ENCODE measurements at places on chromosomes 3 and 15.

GRCh38 chr3:5080779-5081550 lies 41.1 kb upstream of the ARL8B start:
- DNase-seq = no peak

DNA sequence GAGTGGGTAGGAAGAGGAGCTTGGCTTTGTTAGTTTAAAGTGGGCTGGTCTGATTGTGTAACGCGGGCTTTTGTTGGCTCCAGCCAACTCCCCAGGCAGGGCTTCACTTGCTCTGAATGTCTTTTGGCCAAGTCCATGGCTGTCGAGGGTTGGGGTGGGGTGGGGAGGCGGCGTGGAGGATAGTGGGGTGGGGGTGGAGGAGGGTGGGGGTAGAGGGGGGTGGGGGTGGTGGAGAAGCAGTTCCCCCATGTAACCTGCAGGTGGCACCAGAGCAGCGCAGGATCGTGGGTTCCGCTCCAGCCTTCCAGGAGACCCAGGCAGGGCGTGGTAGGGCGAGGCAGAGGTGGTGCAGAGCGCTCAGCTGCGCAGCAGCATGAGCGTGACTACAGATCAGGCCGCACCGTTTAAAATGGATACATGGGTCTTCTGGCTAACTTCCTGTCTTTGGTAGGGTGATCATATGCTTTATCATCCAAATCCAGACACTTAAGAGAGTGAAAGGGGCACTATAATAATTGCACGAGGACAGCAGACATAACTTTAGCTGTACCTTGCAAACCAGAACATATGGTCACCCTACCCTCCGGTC lies 28.3 kb downstream of the GOLGA6A start:
- peak; percentile 42 for DNase-seq

GRCh38 chr15:56715220-56715619 lies 18.1 kb downstream of the ZNF280D start:
- no peak for DNase-seq

DNA sequence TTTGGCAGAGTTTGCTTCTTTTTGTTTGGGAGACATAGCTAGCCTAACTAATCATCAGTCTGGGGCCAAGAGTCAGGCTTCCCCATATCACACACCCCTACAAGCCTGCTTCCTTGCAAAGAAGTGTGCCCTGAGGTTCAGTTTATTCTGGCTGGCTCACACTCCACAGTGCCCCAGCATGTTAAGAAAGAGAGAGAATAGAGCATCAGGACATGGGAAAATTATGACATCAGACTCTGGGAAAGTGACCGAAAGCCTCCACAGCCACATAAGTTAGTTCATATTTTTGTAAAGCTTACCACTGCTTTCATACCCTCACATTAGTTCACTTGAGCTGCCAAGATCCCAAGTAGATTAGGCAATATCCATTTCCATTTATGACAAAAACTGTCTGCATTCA lies 63.0 kb upstream of the CFAP161 start:
- no peak for DNase-seq

GRCh38 chr3:54176106-54176505 lies 53.8 kb downstream of the CACNA2D3 start:
- no peak for DNase-seq

DNA sequence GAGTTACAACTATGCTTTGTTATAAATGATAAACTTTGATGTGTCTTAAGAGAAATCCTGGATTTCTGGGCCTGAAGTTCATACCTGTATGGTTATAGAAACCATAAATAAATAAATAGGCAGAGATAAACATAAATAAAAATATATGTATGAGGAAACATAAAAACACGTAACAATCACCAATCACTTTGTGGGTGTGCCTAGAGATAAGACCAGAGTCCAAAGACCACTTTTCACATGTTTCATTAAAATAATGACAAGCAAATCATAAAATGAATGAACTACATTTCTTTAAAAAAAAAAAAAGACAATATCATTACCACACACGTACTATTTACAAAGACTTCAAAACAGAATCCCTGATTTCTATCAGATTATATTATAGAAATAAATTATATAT lies 14.1 kb downstream of the PIK3R4 start:
- DNase-seq = no peak

DNA sequence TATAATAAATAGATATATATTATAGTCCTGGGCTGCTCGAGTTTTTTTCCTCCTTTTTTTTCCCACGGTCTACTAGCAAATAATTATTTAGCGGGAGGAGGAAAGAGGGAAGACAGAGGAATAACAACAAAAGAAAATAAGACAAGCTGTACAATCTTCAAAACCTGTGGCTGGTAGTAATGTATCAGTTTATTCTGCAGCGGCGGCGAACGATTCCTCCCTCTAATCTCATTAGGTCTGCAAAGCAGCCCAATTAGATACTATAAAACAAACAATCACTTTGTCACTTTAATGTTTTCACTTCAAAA lies 390 bp upstream of the TLE3 start:
- no peak for DNase-seq

GRCh38 chr3:11764931-11765363 lies 81.7 kb downstream of the TAMM41 start:
- no peak for DNase-seq

DNA sequence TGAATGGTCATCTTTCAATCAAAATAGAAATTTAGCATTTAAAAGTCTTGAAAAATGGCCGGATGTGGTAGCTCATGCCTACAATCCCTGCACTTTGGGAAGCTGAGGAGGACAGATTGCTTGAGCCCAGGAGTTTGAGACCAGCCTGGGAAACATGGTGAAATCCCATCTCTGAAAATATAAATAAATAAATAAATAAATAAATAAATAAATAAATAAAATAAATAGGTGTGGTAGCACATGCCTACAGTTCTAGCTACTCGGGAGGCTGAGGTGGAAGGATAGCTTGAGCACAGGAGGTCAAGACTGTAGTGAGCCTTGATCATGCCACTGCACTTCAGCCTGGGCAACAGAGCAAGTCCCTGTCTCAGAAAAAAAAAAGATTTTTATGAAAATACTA lies 25.9 kb downstream of the SLC30A4 start:
- no peak for DNase-seq

GRCh38 chr3:127666676-127667075 lies 6.1 kb upstream of the ABTB1 start:
- no peak for DNase-seq

- DNase-seq = no peak
These were observed 78.9 kb downstream of the GTF2E1 start for GRCh38 chr3:120821426-120821825.

DNA sequence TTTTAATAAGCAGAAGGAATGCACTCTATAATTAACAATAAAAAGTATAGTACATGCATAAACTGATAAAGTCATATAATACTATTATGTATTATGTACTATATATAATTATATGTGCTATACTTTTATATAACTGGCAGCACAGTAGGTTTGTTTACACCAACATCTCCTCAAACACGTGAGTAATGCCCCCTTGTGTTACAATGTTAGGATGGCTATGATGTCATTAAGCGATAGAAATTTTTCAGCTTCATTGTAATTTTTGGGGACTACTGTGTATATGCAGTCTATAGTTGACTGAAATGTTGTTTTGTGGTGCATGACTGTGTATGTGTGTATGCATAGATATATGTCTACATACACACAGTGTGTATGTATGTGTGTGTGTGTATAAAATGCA lies 100.6 kb downstream of the SLMAP start:
- DNase-seq = no peak

GRCh38 chr15:85276921-85277320 lies 103.5 kb upstream of the AKAP13 start:
- DNase-seq = no peak

- DNase-seq = no peak
These were observed 123.2 kb upstream of the PLCL2 start for GRCh38 chr3:16761571-16761970.

DNA sequence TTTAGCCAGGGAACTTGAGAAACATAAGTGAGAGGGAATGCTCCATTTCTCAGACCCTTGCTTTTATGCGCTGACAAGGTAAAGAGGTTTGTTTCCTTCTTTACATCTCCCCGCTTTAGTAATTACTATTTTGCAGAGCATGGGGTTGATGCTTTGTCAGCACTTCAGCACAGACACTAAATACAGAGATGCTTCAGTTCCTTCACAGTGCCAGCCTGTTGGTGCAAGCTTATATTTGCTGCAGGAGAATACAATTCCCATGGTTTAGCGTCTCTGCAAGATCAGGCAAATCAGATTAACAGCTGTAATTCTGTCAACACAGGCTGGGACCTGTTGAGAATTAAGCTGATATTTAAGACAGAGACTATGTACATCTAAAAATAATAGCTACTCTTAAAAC lies 2.9 kb downstream of the FMN1 start:
- DNase-seq = no peak

- DNase-seq = peak; percentile 49
These were observed 115.5 kb downstream of the GADL1 start for GRCh38 chr3:30778933-30779332.

GRCh38 chr3:4856986-4857385 lies 122.3 kb upstream of the BHLHE40 start:
- DNase-seq = no peak

- DNase-seq = no peak
These were observed 25.0 kb upstream of the BCL6 start for GRCh38 chr3:187770224-187770623.

GRCh38 chr3:119880966-119881365 lies 99.1 kb downstream of the NR1I2 start:
- DNase-seq = no peak
